ENCODE measurements at places on chromosomes 4 and X.
A peak's percentile ranks its signal among the peaks of the same experiment; 100 is the strongest.

DNA sequence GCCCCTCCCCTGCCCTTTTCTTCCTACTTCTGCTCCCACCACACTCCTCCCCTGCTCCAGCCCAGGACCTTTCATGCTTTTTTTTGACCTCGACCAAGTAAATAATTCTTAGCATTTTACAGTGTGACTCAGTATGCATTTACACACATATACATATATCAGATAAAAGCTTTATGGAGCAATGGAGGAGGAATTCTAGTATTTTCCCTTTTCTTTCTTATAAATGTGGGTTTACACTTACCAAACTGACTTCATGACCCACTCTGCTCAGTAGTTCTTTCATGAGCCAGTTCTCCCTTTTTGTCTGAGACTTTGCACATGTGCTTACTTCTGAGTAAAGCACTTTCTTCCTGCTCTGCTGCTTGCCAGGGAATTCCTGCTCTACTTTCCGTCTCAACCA is 111.8 kb upstream of the H2AZ1 start:
- no peak for DNase-seq

DNA sequence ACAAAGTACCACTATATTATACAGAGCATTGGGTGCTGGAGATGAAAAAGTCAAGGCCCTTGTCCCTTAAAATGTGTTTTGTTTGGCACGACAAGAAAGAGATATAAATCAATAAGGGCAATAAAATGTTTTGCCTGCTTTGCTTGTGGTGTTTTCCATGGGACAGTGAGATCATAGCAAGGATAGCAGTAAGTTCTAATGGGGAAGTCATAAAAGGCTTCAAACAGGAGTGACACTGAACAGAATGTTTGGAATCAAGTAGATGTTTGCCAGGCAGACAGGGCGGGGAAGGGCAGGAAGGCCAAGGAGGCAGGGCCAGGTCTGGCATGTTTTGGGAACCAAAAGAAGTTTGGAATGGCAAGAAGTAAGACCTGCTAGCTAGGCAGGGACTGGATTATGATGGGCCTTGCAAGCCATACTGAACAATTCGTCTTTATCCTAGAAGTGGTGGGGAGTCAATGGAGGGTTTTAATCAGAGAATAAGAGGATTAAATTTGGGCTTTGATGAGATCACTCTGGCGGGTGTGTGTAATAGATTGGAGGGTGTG is 16.4 kb downstream of the FGF2 start:
- no peak for DNase-seq

DNA sequence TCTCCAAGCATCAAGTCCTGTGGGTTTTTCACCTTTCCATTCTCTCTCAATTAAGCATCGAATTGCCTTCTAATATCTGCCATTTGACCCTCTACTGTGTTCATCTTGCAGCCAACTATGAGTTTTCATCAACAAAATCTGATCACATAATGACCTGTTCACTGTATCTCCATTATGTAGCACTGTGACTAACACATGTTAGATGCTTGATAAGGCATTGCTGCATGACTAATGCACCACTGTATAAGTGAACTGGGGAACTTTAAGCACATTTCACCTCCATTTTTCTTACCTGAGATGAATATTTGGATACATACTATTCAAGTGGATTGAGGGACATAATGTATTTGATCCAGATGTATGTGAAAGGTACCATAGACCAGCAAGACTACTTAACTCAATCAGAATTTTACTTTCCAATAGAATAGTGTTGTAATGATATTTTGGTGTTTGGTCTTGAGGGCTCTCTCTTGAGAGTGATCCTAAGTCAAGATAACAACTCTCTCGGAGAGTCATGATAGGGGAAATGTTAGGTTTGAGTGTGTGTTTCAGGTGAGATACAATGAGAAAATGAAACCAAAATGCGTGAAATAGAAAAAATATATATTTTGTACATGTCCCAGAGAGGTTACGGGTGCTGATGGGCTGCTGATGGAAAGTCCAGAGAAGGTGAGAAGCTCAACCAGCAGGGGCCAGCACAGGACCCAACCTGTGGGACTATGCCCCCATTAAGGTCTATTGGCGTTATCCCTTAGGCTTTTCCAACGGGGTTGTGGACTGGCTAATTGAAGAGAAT is 60.2 kb upstream of the HS3ST1 start:
- DNase-seq = no peak

GRCh38 chr4:1300466-1301455 is 11.1 kb downstream of the MAEA start:
- DNase-seq = peak; percentile 34

DNA sequence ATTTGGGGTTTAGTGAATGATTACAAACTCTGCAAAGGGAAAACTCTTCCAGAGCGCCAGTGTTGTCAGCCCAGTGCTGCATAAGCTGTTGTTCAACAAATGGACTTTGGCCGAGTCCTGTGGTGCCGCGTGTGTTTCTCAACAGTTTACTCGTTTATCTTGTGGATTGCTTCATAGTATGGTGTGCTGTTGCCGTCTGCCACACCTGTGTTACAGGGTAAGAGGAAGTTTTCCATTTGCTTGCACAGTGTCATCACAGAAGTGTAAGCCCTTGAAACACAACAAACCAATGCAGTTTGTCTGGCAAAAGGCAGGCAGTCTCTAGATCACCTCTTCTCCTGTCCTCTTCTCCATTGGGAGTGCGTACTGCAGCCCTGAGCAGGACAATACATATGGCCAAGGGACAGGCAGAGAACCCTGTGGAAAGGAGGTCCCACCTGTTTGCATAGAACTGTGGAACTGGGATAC is 66.3 kb downstream of the DCUN1D4 start:
- DNase-seq = no peak

DNA sequence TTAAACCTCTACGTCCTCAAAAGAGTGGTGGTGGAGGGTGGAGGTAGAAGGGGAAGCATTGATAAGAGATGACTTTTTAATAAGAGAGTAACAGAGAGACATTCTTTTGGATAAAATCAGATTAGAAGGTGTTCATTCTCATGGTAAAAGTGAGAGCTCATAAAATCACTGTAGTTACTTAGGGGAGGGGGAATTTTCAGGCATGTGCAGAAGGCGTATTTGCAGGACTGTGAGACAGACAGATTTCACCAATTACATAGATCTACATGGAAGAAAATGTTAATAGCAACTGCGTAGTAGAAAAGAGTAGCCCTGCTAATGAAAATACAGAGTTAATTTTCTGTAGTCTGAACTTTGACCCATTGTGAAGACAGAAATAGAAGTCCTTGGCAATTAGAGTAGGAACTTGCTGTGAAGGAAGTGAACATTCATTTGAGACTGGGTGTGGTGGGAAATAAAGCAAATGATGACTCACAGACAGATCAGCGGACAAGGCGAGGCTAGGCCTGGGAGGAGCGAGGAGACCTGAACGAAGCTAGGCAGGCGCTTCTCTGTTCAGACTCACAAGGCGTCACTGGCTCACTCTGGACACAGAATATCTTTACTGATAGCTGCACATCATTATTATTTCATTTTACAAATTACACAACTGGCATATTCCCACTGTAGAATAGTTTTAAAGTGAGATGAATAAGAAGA is 57.2 kb upstream of the FAM9C start:
- peak; percentile 57 for DNase-seq

- DNase-seq = no peak
Observed at GRCh38 chrX:19661961-19662360, 146.7 kb upstream of the MAP3K15 start.

- DNase-seq = no peak
Observed at GRCh38 chr4:146255874-146256273, 41.5 kb downstream of the REELD1 start.

DNA sequence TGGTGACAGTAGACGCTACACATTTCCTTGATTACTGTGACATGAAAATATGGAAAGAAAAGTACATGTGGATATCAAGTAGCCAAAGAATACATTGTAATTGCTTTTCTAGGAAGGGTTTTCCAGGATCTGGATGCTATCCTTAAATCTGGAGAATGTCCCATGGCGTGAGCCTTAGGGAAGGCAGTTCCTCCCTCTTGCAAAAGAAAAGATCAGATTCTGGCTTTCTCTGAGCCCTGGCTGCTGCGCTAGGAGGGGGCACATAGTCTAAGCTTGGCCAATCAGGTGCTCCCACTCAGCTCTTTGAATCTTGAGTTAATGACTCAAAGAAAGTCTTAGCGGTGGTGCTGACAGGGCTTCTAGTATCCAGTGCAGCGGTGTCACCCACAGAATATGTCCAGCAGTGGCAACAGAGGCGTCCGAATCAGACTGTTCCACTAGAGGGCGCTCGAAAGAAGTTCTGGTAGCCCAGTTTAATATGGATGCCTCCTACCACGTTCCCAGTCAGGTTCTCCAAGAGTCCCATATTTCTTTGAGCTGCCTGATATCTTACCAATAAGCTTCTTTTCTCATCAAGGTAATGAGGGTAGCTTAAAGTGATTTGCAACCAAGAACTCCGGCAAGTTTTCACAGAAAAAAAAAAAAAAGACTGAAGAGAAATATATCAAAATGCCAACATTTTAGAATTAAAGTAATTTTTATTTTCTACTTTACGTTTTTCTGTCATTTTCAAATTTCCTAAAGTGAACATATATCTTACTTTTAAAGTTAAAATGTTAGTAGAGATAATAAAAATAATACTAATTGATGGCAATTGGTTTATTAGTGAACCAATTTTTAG is 213.4 kb upstream of the S100G start:
- DNase-seq = peak; percentile 67

DNA sequence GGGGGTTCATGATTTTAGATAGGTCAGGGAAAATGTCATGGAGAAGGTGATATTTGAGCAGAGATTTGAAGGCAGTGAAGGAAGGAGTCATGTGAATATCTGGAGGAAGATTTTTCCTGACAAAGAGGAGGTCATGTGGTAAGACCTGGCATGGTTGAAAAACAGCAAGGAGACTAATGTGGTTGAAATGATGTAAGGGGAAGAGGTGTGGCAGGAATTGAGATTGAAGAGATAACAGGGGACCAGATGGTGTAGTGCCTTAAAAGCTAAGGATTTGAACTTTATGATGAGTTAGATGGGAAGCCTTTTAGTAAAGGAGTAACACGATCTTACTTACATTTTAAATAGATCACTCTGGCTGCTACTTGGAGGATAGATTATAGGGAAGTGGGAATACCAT is 210.9 kb downstream of the RTL9 start:
- no peak for DNase-seq

GRCh38 chr4:168710353-168710946 is 213.6 kb downstream of the PALLD start:
- no peak for DNase-seq

DNA sequence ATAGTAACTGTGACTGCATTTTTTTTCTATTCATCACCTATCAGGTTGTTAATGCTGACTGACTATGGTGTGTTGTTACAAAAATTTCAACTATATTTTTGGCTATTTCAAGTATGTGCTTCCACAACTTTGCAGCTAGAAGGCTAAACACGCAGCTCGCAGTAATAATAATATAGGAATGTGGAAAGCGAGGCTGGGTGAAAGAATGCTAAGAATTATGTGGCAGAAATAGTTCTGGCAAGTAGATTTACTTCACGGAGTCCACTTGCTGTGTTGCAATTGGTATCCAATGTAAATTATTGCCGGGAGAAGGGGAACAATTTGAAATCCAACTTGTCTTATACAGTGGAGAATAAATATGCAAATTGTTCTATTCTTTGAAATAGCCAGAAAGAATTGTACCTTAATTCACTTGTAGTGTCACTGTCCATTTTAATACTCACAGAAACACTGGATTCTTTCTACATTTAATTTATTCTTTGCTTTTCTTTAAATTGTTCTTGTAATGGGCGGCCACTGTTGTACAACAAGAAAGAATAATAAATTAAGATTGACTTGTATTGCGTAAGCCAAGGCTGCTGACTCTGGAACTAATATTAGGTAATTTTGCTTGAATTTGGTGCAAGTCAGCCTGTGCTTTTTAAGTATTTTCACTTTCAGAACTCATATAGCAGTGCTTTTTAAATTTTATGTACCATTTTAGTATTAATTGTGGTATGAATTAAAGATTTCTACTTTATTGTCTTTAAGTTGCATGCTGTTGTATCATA is 154.9 kb downstream of the FRMPD4 start:
- DNase-seq = no peak

GRCh38 chr4:77043507-77044136 is 32.2 kb downstream of the CCNI start:
- no peak for DNase-seq

DNA sequence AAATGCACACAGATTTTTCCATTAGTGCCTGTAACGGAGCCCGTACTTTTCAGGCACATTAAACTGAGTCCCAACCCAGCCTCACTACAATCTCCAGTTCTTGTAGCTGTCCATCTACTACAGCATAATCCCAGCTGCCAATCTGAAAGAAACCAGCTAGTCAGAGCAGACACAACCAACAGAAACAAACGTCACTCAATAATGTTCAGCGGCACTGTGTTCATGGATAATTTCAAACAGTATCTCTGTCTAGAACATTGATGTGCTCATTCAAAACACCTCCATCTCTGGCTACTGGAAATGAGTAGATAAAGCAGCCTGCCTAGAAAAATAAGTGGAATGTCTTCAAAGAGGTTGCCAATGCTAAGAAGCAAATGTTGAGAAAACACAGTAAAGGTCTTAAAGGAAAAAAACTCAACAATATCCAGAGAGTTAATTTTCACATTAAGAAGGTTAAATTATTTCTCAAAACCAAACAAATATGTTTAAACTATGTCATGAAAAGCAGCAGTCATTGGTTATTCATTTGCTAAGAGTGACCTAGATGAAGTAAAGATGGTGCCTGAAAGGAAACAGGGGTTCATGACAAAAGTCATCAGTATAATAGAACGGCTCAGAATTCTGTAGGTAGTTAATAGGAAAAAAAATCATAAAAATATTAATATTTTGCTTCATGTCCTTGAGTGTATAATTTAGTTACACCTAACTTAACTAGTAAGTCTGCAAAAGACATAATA is 245.1 kb upstream of the MAB21L2 start:
- DNase-seq = no peak

DNA sequence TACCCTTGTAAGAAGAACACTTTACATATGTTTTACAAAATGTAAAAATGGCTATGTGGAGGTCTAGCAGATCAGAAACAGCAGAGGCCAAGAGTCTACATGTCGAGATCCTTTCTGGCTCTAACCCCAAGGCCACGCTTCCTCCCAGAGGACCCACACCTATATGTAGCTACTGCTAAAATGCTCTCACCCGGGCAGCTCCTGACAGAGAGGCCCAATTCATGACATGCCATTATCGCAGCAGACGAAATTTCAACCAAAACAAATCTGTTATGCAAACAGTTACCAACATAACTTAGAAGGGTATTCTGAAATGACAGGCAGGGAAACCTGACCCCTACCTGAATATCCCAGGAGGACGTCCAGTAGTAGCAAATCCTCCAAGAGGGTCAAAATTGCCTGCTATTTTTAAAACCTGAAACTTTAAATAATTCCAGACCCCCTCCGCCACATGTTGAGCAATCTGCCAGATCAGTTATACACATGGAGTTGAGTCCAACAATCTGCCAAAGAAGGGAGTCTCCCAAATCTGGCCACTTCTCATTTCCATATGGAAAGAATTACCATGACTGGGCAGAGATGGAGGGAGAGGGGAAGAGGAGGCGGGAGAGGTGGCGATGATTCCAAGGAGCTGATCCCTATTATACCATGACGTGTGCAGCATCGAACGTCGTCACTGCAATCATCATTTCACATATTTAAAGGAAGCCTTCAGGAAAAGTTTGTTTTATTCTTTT is 192.9 kb upstream of the TBL1X start:
- no peak for DNase-seq

GRCh38 chr4:38803833-38804653 is 548 bp downstream of the TLR1 start:
- peak; percentile 55 for DNase-seq

- no peak for DNase-seq
Observed at GRCh38 chrX:64377753-64378152, 17.5 kb downstream of the MTMR8 start.
